ENCODE measurements at places on chromosomes 4 and X. TPM values are rescaled to one million over a fixed set of nuclear protein-coding genes. Genes with fewer than 3 reads are reported as not detected.

DNA sequence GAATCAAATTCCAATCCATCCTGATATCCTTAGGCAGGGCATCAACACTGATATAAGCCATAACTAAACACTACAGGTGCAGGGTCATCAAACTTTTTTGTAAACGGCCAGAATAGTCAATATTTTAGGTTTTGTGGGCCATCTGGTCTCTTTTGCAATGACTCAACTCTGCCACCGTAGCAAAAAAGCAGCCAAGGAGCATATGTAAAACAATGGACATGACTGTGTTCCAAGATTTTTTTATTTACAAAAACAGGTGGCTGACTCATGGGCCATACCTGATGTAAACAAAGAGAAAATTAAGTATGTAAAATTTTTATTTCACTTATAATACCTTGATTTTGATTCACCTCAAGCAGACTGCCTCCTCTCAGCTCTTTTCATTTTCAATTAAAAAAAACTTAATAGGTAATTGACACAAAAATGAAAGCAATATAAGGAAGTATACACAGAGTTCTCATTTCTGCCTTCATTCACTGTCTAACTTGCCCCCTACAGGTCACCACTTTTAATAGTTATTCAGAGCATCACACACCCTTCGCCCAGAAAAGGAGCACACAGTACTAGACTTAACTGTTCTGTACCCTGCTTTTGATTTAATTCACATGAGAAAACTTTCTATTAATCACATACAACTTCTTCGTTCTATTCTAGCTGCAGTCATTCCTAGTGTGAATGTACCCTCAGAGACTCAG is 35.3 kb upstream of the GPM6B start:
- DNase-seq = no peak

- DNase-seq = peak; percentile 46
Observed at GRCh38 chrX:70196961-70197720, 19.9 kb downstream of the DGAT2L6 start.

GRCh38 chr4:105120626-105121025 is 26.1 kb upstream of the TET2 start:
- DNase-seq = no peak

IGSF1 gene
- total RNA-seq = not detected

- DNase-seq = no peak
Observed at GRCh38 chrX:38999099-38999498, 197.8 kb downstream of the MID1IP1 start.

CDKL2 gene
- 0.78 TPM for total RNA-seq

GRCh38 chrX:153055871-153056749 is at the start of gene PNMA3:
TSS of gene PNMA3 (plus strand) at chrX:153056470. CDS start at chrX:153057056, 586 bp downstream.
- no peak for DNase-seq

GRCh38 chr4:93687304-93687703 is 141.2 kb upstream of the ATOH1 start:
- DNase-seq = no peak

NUDT11 gene
- 12.2 TPM for total RNA-seq

DNA sequence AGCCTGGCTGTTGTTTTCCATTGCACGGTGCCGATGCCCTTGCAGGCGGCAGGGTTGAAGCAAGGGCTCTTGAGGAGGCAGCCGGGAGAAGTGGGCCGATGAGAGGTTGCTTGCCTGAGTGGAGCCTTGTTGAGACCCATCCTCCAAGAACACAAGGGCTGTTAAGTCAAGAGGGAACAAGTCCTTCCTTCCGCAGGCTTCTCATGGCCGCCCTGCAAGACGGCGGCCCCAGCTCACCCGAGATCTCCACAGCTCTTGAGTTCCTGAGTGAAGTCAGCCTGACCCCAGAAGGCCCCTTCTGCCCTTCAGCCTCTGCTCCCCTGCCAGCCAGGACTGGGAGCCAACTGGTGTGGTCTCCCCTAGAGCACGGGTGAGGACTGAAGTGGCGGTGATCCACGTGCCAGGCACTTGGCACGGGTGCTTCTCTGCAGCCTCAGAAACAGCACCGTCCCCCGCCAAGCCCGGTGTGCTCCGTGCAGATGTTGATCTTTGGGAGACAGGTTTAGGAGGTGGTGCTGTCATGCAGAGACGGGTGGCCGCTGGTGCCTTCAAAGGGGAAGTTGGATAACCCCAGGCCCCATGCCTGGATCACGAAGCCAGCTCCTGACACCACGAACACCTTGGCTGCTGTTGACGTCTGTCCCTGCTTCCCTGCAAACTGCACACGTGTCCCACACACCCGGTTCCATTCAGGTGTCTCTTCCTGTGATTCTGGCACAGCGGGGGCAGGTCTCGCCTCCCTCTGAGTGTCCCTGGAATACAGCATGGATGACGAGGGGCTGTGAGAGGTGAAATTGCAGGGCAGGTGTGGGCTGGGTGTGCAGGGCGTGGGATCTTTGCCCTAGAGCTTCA is 164.4 kb upstream of the PSAPL1 start:
- DNase-seq = no peak

TCEAL5 gene
- not detected for total RNA-seq

DNA sequence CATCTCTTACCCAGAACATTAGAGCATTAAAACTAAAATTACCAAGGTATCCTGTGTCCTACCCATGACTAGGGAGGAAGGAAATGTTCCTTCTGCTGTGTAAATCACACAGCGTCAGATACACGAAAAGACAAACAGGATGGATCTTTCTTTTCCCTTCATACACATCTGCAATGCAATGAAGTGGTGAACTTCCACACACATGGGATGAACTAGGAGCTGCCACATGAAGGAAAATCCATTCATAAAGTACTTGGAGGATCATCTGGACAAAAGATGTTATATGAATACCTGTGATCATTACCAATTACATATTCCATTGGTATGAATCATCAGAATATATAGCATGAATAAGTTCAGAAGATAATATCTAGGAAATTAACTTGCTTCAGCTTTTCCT is 46.2 kb downstream of the LDB2 start:
- DNase-seq = no peak

- peak; percentile 45 for DNase-seq
Observed at GRCh38 chr4:185540040-185540439, 4.7 kb upstream of the PDLIM3 start.

DNA sequence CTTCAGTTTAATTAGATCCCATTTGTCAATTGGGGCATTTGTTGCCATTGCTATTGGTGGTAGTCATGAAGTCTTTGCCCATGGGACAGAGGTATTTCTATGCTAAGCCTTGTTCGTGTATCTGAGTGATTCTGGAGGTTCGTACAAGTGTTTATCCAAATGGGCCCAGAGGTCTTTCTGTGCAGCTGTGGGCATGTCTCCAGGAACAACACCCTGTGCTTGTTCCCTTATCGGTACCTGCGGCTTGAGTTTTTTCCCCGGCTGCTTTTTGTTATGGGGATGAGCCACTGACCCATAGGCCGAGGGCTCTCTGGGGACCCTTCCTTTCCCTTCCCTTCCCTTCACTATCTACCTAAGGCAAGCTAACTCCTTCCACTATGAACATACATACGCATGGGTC is 81.4 kb upstream of the WDR1 start:
- DNase-seq = no peak

GRCh38 chr4:129189630-129190029 is 93.7 kb downstream of the C4orf33 start:
- DNase-seq = no peak

DNA sequence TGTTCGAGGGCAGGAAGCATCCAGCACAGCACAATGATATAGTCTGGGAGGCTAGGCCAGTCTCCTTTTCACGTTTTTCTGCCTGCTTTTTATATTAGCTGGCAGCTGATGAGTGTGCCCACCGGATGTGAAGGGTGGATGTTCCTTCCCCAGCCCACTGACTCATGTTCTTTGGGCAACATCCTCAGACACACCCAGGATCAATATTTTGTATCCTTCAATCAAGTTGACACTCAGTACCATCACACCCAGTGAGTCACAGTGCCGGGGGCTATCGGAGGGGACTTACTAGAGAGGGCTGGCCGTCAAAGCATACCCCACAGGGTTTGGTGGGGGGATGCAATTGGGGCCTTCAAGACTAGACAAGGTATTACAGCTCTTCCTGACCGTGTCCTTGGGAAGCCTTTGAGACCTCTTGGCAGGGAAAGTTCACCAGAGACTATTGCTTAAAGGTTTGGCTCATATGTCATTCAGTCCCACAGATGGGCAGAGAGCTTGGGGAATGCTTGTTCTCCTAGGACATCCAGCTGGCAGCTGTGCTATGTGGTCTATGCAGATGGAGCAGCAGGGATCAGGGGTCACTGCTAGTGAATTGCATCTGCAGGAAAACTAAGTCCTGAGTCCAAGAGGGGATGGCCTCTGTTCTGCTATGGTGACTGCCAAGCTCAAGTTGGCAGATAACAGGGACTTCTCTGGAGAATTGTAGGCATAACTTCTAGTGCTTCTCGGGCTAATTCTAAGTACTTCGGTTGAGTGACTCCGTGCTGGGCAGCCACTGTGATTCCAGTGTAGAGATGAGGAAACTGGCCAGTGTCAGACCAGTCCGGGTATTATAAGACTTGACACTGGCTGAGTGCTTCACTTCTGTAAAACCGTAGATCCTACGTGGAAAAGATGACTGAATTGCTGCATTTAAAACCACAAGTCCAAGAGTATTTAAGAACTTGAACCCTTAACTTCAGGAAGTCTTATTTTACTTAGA is 12.9 kb upstream of the WDR1 start:
- DNase-seq = no peak

- DNase-seq = peak; percentile 10
Observed at GRCh38 chr4:54440394-54441136, 211.5 kb downstream of the PDGFRA start.

SSX3 gene
- not detected for total RNA-seq

DNA sequence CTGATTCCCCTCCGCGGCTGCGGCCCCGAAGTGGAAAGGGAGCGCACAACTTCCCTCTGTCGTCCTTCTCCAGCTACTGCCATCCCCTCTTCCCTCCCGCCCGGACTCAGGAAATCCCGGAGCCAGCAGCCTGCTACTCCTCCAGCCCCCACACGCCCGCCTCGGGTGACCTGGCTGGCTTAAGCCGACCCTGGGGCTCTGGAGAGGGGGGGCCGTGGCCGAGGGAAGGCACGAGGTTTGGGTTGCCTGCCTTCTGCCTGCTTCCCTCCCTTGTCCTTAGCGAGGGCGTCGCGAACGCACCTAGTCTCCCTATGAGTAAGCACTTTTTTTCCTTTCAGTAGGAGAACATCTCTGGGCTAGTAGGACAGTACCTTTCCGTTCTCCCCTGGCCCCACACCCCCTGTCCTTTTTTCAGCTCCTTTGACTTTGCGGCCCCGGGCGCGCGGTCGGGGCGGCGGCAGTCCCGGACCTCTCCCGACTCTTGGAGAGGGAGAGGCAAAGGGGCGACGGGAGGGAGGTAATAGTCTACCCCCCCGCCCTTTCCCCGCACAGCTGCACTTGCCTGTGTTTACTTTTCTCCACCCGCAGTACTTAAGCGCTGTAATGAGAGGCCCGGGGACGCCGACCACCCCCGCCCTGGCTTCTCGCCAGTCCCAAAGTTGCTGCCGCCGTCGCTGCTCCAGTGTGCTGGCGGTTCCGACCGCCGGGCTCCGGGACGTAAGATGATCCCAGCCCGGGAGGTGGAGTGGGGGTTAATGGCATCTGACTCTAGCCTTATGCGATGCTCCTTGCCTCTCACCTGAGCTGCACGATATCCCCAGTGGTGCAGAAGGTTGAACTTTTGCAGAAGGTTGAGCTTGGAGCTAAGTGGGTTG is 868 bp downstream of the PLS3 start:
- DNase-seq = peak; percentile 55

MGAT4D gene
- not detected for total RNA-seq

- DNase-seq = no peak
Observed at GRCh38 chr4:8643441-8643840, 50.9 kb downstream of the CPZ start.

DNA sequence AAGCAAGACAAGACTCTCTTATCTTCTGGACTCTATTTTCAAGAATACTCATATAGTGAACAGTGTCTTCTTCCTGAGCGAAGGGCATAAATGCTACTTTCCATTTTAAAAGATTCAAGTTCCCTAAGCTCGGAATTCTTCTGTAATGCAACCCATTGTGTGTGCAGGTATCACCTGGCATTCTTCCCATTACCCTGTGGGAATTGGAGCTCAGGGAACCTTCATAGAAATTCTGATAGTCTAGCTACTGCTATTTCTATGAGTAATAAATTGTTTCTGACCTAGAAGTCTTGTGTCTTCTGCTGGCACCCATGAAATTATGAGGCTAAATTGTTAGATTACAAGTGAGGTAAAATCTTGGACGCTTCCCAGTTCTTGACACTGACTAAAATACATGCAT is 324.1 kb upstream of the DIPK2B start:
- DNase-seq = no peak

ZNF711 gene
- 9.3 TPM for total RNA-seq

DNA sequence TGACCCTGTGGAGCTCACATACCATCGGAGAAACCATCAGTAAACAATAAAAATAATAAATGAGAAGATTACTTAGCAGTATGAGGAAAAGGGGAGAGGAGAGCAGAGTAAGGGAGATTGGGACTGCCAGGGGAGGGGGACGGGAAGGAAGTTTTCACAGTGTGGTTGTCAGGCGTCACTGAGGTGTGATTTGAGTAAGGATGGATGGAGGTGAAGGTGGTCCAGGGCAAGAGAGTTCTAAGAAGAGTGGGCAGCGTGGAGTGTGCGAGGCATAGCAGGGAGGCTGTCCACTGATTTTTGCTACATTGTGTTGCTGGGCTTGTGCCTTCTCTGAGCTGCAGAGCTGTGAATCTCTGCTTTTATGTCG is 119.1 kb downstream of the HPGD start:
- no peak for DNase-seq

DNA sequence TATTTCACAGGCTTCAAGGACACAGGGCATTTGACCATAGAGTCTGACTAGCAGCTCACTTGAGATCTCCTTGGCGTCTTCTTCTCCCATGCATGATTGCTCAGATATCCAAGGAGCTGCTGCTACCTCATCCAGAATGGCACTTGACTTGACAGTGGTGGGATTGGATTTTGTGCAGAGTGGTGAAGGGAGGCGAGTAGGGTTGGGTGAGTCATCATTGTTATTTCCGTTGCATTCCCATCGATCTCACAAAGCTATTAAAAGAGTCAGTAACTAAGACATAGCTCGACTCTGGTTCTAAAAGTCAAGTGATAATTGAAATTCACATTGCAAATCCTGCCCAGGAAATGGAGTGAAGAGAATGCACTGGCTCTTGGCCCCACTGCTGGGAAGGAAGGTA is 27.7 kb downstream of the NHSL2 start:
- no peak for DNase-seq
